Stimulated activated CD8-positive, alpha-beta memory T cell treated with anti-CD3 and anti-CD28 coated beads, Interleukin-4, amount 100 ng/mL, for 1 hour (primary cell): ENCODE measurements at places on chromosomes 7 and 10.

DNA sequence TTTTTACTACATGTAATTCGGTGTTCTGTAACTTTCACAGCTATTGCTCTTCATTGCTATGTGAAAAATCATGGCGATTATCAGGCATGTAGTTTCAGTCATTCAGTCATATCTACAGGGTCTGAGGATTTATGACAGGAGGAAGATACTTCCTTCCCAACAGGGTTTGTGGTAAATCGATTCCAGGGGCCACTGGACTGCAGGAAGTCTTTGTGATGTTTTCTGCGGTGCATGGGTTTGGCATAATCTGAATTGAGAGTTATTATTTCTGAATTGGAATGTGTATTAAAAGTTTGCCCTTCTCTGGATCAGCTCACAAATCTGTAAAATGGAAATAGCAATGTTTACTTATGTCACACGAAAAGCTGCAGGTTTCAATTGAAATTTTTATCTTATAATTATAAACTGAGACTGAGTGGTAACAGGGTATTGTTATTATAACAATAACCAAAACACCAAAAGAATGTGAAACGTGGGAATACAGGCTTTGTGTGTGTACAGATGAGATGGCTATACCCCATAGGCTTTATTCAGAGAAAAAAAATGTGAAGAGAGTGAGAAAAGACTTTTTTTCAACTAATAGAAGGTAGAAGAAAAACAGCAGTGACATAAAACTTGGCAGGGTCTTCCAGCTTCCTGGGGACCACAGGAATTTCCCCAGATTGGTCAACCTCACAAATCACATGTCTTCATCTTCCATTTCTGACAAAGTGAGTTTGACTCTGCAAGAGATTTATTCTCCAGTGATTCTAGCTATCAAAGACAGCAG lies 307.7 kb upstream of the NFE2L3 start:
- DNase-seq = no peak

GRCh38 chr10:31773749-31774298 lies 154.8 kb downstream of the ARHGAP12 start:
- DNase-seq = no peak

- no peak for DNase-seq
Observed at GRCh38 chr10:113350311-113351040, 202.4 kb upstream of the HABP2 start.

DNA sequence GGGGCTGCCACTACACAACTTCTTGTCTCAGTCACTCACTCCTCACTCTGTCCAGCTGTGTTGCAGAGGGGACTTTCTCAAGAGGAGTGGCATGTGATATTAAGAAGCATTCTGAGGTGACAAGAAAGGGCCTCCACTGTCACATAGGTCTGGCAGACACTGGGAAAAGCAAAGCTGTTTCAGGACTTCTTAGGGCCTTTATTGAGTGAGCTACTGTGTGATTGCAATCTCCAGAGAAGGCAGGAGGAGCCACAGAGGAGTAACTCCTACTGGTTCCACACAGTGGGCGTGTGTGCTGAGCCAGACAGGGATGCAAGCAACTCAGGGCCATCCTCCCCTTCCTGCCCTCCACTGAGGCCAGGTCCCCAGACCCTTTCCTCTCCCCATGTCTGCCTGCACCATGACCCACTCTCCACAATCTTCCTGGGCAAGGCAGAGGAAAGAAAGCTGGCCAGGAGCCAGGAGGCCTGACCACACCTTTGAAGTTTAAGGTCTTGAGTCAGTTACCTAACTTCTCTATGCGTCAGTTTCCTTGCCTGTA lies 262.0 kb upstream of the ZMIZ1 start:
- no peak for DNase-seq

- DNase-seq = no peak
Observed at GRCh38 chr10:69879634-69880257, 78.0 kb downstream of the COL13A1 start.

GRCh38 chr7:26454180-26454579 lies 162.5 kb downstream of the SNX10 start:
- DNase-seq = no peak

DNA sequence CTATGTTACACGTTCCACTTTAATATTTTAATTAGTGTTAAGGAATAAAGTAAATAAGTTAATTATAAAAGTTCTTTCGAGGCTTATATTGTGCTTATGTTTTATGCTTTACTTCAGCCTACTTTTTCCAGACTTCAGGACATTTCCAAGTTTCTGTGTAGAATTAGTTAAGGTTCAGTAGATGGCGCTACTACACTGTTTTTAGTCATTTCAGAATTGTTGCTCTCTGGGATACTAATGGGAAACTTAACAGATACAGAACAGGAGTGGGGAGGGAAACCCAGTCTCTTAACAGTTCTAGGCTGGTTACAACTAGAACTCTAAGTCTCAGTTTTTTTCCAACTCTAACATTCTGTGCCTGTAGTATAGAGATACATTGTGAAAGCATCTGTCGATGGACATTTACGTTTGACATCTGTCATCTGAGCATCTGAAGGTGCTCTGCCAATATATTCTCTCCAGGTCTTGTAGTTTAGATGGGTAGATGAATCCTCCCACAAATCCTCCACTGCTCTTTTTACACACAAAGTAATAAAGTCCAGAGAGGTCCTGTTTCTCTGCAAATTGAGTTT lies 56.8 kb upstream of the FAM171A1 start:
- no peak for DNase-seq

DNA sequence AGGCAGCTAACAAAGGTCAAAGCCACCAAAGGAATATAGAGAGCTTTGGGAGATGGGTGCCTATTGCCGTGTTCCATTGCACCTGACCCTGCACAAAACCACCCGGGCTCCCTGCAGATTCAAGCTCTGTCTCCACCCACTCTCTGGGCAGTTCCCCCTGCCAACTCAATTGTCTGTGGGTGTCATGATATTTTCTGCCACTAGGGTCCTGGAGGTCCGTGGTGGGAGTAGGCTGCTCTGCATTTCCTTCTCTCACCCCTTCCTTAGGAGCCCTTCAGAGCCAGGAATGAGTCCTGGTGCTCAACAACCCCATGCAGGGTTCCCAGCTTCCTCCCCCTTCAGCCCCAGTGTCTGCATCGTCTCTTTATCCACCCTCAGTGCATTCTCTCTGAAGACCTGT lies 34.1 kb downstream of the PNLIPRP2 start:
- DNase-seq = no peak
